ENCODE measurements at places on chromosomes 6 and 20. TPM values are rescaled to one million over a fixed set of nuclear protein-coding genes. Genes with fewer than 3 reads are reported as not detected.

Gene KATNA1
- total RNA-seq, result 6.2 TPM

Gene DLL1
- 3.8 TPM for total RNA-seq

Gene NOL7
- 68.2 TPM for total RNA-seq

Gene ECT2L
- not detected for total RNA-seq

Gene CST2
- not detected for total RNA-seq

Gene PLCG1
- total RNA-seq, result 10.5 TPM

Gene RBBP8NL
- not detected for total RNA-seq

Gene SLC35D3
- not detected for total RNA-seq

Data from right lobe of liver (tissue), 6 donors.